ENCODE measurements at places on chromosomes 1 and 21.

DNA sequence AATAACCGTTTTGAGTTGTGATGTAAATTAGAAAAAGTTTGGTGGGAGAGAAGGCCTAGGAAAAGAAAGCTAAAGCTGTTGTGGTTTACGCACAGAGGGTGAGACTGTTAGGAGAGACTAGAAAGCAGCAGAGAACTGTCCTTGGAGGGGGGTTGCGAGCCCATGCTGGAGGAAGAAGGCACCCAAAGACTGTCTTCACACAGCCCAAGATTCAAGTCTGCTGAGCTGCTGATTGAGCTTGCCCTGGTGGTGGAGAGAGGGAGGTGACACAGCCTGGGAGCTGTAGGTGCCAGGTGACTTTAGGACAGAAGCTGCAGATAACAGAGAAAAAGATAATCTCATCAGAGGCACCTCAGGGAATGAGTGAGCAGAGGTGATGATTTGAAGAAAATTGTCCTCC lies 18.3 kb upstream of the TLR5 start:
- DNase-seq, result no peak

DNA sequence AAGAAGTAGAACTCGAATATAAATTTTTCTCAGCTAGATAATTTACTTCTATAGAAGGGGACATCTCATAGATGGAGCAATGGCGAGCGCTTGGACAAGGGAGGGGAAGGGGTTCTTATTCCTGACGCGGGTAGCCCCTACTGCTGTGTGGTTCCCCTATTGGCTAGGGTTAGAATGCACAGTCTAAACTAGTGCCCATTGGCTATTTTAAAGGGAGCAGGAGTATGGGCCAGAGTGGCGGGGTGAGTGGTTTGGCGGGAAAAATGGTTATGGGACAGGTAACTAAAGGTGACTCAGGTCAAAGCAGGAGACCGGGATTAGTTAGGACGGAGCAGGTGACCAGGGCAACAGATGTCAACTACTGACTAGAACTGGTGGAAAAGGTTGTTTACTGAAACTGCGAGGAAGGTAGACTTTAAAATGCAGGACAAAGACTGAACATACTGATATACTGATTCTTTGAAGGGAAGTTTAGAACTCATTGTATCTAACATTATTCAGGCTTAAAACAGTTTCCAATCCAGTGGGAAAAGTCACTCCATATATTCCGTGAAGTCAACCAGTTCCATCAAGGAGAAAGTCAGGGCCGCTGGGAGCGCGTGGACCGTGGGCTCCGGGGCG lies 940 bp upstream of the ATAD3A start:
- peak; percentile 48 for DNase-seq

DNA sequence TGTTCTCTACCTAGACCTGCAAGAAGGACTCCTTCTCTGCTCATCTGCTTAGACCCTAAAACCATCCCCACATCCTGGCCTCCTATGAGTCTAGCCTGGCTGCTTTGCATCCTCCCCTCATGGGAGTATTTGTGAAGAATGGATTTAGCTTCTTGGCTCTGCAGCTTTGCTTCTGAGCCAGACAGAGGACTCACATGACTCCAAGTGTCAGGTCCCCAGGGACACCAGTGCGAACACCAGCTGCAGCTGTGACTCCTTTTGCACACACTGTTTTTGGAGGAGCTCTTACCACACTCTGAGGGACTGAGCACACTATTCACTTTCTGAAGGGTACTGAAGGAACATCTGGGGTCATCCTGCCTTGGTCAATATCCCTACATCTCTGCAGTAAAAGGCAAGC lies 131.8 kb upstream of the SGIP1 start:
- no peak for DNase-seq

GRCh38 chr1:61604684-61605083 lies 120.3 kb downstream of the TM2D1 start:
- DNase-seq, result no peak

DNA sequence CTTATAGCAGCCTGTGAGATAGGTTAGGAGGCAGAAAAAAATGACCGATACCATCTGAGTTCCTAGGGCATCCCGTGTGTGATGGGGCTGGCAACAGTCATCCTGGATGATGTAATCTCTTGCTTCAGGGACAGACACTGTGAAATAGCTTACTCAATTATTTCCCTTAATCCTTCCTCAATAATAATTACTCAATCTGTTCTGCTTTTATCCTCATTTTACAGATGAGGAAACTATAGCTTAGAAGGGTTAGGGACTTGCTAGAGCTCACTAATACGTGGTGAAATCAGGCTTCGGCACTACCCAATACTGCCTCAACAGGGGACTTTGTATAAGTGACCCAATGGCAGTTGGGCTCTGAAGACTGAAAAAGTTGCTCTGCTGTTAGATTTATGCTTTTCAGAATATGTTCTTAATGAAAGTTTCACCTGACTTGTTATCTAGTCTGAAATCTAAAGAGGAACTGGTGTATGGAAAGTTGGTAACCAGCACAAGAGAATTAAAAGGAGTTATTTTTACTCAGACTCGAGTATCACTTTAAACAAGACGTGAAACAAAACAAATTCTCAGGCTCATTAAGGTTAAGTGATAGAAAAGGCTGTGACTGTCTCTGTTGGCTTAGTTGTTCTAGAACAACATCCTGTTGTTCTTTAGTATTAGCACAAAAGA lies 14.4 kb downstream of the CD55 start:
- DNase-seq, result no peak
